HuH-7.5 (cell line): ENCODE measurements at places on chromosomes 5 and 9.

GRCh38 chr5:5350101-5350500 lies 72.4 kb upstream of the ICE1 start:
- no peak for DNase-seq

- peak; percentile 43 for DNase-seq
Measured at GRCh38 chr9:125558453-125559092, 148.4 kb downstream of the MAPKAP1 start.

DNA sequence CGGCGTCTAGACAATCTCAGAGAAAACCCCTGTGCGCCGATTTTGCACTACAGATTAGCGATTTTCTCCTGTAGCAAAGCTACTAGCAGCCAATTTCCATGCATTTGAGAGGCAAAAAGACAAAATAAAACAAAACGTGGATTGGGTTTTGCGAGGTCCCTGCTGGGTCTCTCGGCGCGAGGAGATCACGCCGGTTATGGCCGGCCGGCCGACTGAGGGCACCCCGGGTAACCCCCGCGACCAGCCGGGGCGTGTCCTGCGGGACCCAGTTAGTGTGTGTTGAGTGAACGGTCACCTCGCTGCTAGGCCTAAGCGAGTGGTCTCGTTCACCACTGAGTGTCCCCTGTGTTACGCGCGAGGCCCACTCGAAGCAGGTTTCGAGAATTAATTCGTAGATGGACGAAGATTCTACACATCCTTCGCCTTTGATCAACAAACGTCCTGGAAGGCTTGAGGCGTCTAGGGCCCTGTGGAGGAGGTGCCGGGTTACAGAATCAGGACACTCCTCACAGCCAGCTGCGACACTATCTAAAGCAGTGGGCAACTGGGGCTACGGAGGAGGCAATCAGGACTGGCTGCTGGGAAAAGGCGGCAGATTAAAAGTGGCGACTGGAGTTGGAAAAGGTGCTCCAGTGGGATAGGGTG lies 764 bp upstream of the VDAC1 start:
- peak; percentile 52 for DNase-seq

GRCh38 chr5:14492331-14492964 lies 89.1 kb upstream of the OTULINL start:
- DNase-seq, result no peak

- DNase-seq, result no peak
Measured at GRCh38 chr9:100228352-100228869, 124.3 kb downstream of the TEX10 start.
